ENCODE measurements at places on chromosomes 5 and 9. TPM values are rescaled to one million over a fixed set of nuclear protein-coding genes. Genes with fewer than 3 reads are reported as not detected.

ADAMTS6 gene
- total RNA-seq: 2.1 TPM

FIBCD1 gene
- 4.1 TPM for total RNA-seq

GADD45G gene
- total RNA-seq: 2.4 TPM

ZBTB26 gene
- total RNA-seq: 12.2 TPM

DNA sequence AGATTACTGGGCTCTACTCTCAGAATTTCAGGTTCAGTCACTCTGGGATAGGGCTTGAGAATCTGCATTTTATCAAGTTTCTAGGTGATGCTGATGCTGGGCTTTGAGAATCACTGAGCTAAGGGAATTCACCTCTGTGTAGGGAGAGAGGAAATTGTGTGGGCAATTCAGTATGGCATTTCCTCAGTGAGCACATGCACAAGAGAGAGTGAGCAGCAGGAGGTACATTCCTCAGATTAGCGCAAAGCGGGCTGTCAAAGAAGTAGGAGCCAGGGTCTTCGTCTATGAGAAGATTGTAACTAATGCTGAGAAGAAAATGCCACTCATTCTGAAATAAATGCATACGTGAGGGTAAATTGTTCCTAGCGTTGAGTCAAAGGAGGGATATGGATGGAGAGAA is 175.9 kb downstream of the KIF4B start:
- H3K27ac ChIP-seq: no peak overlapping the region
- DNase-seq: no peak
- no peak overlapping the region for H3K4me3 ChIP-seq
- no peaks in the 10 kb centered on the region for H3K27me3 ChIP-seq
- no peaks in the 10 kb centered on the region for H3K4me1 ChIP-seq

DNA sequence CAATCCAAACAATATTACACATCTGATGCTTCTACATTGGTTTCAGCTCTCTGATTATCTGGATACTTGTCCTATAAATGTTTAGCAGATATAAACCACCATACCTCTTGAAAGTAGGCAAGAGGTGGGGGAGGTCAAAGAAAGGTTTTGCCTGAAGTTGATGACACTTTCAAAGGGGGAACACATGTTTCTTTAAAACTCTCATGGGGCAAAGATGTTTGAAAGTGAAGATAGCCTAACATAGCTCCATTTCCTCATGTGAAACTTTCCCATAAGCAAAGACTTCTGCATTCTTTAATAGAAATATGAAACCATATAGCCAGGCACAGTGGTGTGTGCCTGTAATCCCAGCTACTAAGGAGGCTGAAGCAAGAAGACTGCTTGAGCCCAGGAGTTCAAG is 62.1 kb downstream of the CETN3 start:
- H3K27me3 ChIP-seq: no peaks in the 10 kb centered on the region
- no peak overlapping the region for H3K27ac ChIP-seq
- H3K4me3 ChIP-seq: no peak overlapping the region
- no peaks in the 10 kb centered on the region for H3K36me3 ChIP-seq
- DNase-seq: no peak

DNA sequence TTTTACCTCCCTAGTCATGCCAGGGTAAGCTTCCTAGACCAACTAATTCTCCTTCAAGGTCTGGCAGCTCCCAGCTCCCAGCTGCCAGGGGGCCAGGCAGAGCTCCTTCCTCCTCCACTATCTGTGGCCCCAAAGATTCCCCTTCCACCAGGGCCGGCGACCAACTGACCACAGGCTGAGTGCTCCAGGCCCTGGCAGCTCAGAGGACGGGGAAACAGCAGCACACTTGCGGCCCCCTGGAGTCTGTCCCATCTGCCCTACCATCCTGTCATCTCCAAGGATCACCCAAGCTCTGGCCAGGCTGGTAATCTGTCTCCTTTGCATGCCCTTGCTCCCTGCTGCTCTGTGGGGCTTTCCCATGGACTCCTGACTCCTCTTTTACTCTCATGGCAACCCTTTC is 31.2 kb upstream of the BASP1 start:
- no peak for DNase-seq
- H3K4me3 ChIP-seq: no peak overlapping the region
- H3K4me1 ChIP-seq: peaks cover 7% of the 10 kb centered on the region
- H3K27me3 ChIP-seq: no peaks in the 10 kb centered on the region
- no peaks in the 10 kb centered on the region for H3K36me3 ChIP-seq

DNA sequence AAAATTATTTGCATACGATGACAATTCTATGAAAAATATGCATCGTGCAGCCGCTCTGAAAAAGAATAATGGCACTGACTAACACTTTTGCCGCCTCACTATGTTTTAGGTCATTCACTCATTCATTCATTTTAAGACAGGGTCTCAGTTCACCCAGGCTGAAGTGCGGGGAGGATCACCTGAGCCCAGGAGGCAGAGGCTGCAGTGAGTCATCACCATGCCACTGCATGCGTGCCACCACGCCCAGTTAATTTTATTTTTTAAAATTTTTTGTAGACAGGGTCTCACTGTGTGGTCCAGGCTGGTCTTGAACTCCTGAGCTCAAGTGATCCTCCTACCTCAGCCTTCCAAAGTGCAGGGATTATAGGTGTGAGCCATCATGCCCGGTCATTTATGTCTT is 37.0 kb downstream of the RAPGEF1 start:
- H3K4me3 ChIP-seq: no peak overlapping the region
- H3K27me3 ChIP-seq: no peaks in the 10 kb centered on the region
- peak; percentile 25 for DNase-seq

- no peaks in the 10 kb centered on the region for H3K36me3 ChIP-seq
- H3K27ac ChIP-seq: no peak overlapping the region
- DNase-seq: no peak
Measured at GRCh38 chr9:23887781-23888180, 61.7 kb upstream of the ELAVL2 start.

DNA sequence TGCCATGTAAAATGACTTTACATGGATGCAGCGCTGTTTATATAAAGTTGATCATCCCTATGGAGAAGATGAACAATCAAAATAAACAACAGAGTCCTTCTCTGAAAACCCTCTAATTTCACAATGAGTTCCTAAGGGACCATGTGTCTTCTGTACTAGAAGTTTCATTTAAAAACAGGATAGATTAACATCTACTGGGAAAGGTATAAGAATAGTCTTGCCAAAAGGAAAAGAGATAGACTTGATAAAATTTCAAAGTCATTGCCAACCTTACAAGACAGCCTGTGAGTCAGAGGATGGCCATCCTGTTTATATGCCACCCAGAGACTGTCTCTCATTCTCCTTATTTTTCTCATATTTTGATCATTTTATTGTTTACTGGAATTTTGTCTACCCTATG is 367.1 kb upstream of the PDE4D start:
- H3K4me3 ChIP-seq: no peak overlapping the region
- DNase-seq: no peak
- no peak overlapping the region for H3K27ac ChIP-seq
- no peaks in the 10 kb centered on the region for H3K4me1 ChIP-seq
- H3K27me3 ChIP-seq: no peaks in the 10 kb centered on the region

- H3K36me3 ChIP-seq: peaks cover 18% of the 10 kb centered on the region
- H3K27ac ChIP-seq: no peak overlapping the region
- H3K4me3 ChIP-seq: no peak overlapping the region
- no peaks in the 10 kb centered on the region for H3K27me3 ChIP-seq
Measured at GRCh38 chr5:138778234-138778633, 25.0 kb downstream of the CTNNA1 start.

DNA sequence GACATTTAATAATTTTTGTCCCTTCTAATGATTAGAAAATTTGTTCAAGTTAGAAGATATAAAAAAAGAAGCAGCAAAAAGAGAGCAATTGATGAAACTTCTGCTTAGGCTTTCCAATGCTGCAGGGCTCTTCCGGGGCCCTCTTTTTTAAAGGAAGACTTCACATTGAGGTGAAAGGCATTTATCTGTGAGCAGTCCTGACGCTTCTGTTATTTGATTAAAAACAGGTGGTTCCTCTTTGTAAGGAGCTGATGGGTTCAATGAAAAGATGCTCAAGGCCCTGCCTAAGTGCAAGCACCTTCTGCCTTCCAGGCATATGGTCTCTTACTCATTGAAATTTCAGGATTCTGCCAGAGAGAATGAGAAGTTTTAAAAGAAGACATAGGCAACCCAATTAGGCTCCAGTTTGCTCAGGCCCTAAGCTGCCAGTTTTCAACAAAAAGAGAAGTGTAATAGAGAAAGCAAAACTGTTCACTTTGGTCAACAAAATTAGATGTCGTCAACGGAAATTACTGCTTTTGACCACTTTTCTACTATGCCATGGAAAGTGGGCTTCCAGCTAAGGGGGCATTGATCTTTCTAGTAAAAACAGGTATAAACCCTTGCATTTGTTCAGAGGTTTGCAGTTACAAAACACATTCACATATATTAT is 100.2 kb downstream of the INSYN2B start:
- no peak for DNase-seq
- H3K36me3 ChIP-seq: no peaks in the 10 kb centered on the region
- no peaks in the 10 kb centered on the region for H3K4me1 ChIP-seq
- no peak overlapping the region for H3K4me3 ChIP-seq

GRCh38 chr5:113067635-113068344 is 91.2 kb downstream of the DCP2 start:
- H3K4me3 ChIP-seq: no peak overlapping the region
- H3K27me3 ChIP-seq: no peaks in the 10 kb centered on the region
- H3K4me1 ChIP-seq: no peaks in the 10 kb centered on the region
- no peak overlapping the region for H3K27ac ChIP-seq
- H3K36me3 ChIP-seq: no peaks in the 10 kb centered on the region

DNA sequence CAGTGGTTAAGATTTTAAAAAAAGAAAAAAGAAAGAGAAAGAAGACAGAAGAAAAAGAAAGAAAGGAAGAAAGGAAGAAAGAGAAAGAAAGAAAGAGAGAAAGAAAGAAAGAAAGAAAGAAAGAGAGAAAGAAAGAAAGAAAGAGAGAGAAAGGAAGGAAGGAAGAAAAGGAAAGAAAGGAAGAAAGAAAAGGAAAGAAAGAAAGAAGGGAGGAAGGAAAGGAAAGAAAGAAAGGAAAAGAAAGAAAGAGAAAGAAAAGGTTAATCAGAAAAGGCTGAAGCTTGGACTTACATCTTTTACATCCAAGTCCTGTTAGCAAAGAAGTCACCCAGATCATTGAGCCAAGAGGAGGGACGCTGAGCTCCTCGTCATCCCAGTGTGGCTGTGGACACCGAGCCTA is 70.0 kb downstream of the IRX2 start:
- H3K27me3 ChIP-seq: peaks cover 91% of the 10 kb centered on the region
- no peaks in the 10 kb centered on the region for H3K4me1 ChIP-seq
- no peak overlapping the region for H3K4me3 ChIP-seq

GRCh38 chr5:138829341-138829740 is 45.8 kb downstream of the LRRTM2 start:
- no peak for DNase-seq
- no peak overlapping the region for H3K27ac ChIP-seq
- no peak overlapping the region for H3K4me3 ChIP-seq
- no peaks in the 10 kb centered on the region for H3K27me3 ChIP-seq
- no peaks in the 10 kb centered on the region for H3K36me3 ChIP-seq
- H3K4me1 ChIP-seq: no peaks in the 10 kb centered on the region
